Renal cortical epithelial cell (primary cell): ENCODE measurements at places on chromosomes 1 and 21.
A peak's percentile ranks its signal among the peaks of the same experiment; 100 is the strongest.

- DNase-seq: no peak
Measured at GRCh38 chr1:29548091-29548490, 311.8 kb downstream of the PTPRU start.

DNA sequence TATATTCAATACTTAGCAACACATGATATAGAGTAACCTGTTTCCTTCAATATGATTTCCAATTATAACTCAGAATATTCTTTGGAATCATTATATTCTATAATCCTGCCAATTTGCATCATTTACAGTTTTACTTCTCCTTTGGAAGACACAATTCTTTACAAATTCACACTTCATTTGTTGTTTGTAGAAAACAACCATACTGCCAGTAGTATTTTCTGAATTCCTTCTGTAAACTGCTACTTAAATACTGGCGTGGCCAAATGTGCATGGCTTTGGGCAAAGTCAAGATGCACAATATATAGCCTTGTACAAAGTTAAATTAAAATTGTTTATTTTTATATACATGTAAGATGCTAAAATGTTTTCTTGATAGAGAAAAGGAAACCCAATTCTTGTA, 687.1 kb upstream of the NEGR1 start:
- no peak for DNase-seq

GRCh38 chr1:41919131-41919530, 409 bp upstream of the HIVEP3 start:
- DNase-seq: no peak

GRCh38 chr21:27244352-27244751, 277.5 kb upstream of the ADAMTS5 start:
- DNase-seq: no peak

- DNase-seq: no peak
Measured at GRCh38 chr21:36120304-36120888, 14.5 kb upstream of the CBR3 start.

GRCh38 chr1:170162459-170163246, 16.9 kb downstream of the NTMT2 start:
- DNase-seq: peak; percentile 73

GRCh38 chr1:190615818-190616217, 138.2 kb upstream of the BRINP3 start:
- no peak for DNase-seq

- peak; percentile 93 for DNase-seq
Measured at GRCh38 chr21:36203603-36203889, 46.9 kb downstream of the DOP1B start.

DNA sequence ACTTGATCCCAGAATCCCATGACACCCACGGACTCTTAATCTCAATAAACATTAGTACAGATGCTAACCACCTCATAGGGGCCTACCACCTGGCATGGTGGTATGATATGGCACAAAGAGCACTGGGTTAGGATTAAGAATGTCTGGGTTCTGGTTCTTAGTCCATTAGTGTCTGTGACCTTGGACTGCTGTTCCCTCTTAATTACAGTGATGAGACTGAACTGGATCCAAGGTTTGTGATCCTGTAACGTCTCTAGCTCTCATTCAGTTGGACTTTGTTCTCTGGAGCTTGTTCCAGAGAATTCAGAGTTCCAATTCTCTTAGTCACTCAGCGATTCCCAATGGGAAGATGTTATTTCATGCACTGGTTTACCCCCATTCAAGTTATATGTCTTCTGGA, 23.6 kb upstream of the PIGC start:
- no peak for DNase-seq

- no peak for DNase-seq
Measured at GRCh38 chr1:184166485-184166884, 115.0 kb downstream of the TSEN15 start.

GRCh38 chr1:73778471-73778870, 419.5 kb downstream of the LRRIQ3 start:
- DNase-seq: no peak

DNA sequence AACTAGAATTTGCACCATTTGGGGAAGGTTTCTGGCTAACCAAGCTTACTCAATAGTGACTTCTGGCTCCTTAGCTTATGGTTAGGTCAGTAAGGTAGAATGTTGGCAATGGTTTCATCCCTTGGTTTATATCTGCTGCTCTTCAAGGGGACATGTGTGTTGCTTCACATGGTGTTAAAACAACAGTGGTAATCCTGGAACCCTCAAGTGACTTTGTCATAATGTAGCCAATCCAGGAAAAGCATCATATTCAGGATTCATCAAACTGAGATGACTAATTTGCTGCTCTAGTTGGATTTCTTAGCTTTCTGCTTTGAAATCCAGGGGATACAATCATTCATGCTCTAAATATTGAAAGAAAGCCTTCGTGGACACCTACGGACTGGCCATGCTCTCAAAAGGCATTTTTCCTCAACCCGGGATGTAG, 108.7 kb downstream of the RGL1 start:
- DNase-seq: no peak

DNA sequence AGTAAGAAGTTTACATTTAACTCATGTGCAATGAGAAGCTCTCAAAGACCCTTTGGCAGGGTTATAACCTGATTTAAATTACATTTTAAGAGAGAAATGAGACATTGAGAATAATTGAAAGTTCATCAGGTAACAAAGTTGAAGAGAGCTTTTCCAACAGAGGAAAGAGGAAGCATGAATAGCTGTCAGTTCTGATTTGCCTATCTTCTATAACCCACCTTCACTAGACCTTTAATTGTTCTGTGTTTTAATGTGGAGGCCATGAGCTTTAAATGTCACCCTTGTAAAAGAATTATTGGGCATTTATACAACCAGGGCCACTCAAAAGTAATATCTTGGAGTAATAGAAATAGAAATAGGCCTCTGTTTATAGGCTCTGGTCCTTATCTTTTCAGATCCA, 9.3 kb upstream of the FCRL1 start:
- DNase-seq: no peak

GRCh38 chr1:245216366-245217115, 61.8 kb downstream of the KIF26B start:
- no peak for DNase-seq

GRCh38 chr1:68010090-68010489, 40.3 kb downstream of the DIRAS3 start:
- DNase-seq: peak; percentile 66

DNA sequence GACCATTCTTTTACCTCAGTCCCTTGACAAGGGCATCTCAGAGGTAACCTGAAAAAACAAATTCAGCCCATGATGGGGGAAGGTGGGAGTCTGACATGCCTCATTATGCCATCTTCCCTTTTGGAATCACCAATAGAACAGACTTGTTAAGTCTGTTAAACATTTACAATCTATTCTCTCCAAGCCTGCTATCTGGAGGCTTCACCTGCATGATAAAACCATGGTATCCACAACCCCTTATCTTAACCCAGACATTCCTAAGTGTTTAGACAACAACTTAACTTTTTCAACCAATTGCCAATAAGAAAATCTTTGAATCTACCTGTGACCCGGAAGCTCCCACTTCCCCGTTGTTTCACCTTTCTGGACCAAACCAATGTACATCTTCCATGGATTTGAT, 233.0 kb upstream of the CACYBP start:
- no peak for DNase-seq

GRCh38 chr1:219292999-219293398, 119.3 kb downstream of the LYPLAL1 start:
- DNase-seq: no peak

DNA sequence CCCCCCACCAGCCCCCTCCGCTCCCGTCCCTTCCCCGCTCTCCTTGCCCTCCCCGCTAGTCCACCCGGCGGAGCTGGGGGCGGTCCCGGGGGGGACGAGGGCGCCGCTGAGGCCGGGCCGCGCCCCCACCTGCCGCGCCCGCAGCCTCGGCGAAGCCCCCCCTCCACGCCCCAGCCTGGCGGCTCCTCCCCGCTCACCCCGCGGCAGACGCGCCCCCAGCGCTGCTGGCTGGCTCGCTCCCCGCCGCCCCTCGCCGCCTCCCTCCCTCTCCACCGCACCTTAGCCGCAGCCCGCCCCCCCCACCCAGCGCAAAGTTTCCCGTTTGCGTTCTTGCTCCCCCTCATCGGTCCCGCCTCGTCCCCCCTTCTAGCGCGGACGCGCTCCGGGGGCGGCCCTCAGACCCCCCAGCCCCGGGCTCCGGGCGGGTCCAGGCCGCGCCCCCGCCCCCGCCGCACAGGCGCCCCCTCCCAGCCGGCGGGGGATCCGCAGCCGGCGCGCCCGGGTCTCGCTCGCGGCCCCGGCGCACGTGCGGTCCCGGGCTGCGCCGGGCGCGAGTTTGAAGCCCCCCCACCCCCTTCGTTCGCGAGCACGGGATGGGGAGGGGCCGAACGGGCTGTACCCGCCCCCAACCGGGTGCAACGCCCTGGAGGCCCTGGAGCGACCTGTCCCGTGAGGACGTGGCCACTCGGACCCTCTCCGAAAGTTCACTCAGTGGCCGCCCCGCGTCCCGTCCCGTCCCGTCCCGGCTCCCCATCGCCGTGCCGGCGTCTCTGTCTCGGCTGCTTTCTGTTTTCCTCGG, 623 bp downstream of the PTPRF start:
- DNase-seq: no peak

GRCh38 chr1:92445865-92446264, 40.9 kb downstream of the GFI1 start:
- DNase-seq: no peak
